ENCODE measurements at places on chromosomes 7 and 10.

- no peak for DNase-seq
These were observed 83.5 kb downstream of the IPMK start for GRCh38 chr10:58184120-58184670.

DNA sequence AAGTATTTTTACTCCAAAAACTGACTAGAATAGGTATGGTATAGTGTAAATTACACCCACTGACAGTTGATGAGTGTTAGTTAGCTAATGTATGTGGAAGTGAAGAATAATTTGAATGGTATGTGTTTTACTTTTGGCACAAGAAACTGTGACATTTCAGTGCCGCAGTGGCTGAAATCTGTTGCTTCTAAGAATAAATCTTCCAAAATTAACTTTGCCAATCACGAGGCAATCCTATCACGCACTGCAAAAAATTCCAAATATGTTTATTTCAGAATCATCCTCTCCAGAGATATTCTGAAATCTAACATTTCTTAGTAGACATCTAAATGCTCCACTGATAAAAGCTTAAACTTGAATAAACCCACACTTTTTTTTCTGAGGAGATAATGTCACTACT lies 61.2 kb downstream of the PCLO start:
- no peak for DNase-seq

DNA sequence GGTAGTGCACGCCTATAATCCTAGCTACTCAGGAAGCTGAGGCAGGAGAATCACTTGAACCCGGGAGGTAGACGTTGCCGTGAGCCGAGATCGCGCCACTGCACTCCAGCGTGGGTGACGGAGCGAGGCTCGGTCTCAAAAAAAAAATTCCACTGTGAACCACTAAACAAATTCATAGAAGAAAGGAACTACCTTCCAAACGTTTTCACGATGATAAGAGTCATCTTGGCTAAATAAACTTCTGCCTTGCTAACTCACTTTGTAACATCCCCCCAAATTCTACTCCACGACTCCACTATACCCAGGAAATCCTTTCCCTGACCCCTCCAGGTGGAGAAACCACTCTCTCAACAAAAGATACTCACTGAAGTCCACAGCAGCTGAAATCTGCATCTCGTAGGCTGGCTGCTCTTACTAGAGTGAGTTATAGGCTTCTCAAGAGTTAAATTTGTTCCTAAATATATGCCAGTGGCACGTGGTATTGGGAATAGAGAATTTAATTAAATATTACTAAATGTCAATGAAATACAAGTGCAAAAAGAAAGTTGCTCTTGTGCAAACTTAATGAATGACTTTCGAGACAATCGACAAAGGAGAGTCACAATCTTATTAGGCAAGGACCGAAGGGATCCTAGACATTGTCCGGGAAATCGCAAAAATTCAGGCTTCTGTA lies 1.6 kb upstream of the GTF2I start:
- DNase-seq = no peak

DNA sequence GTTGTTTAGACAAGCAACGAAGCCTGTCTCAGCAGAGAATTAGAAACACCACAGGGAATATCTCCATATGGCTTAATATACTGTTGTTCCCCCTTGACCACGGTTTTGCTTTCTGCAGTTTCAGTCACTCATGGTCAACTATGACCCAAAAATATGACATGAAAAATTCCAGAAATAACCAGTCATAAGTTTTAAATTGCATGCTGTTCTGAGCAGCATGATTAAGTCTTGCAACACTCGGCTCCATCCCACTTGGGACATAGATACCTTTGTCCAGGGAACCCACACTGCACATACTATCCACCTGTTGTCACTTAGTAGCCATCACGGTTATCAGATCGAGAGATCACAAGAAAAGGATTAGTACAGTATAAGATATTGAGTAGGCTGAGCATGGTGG lies 60.7 kb upstream of the FOXK1 start:
- DNase-seq = no peak

DNA sequence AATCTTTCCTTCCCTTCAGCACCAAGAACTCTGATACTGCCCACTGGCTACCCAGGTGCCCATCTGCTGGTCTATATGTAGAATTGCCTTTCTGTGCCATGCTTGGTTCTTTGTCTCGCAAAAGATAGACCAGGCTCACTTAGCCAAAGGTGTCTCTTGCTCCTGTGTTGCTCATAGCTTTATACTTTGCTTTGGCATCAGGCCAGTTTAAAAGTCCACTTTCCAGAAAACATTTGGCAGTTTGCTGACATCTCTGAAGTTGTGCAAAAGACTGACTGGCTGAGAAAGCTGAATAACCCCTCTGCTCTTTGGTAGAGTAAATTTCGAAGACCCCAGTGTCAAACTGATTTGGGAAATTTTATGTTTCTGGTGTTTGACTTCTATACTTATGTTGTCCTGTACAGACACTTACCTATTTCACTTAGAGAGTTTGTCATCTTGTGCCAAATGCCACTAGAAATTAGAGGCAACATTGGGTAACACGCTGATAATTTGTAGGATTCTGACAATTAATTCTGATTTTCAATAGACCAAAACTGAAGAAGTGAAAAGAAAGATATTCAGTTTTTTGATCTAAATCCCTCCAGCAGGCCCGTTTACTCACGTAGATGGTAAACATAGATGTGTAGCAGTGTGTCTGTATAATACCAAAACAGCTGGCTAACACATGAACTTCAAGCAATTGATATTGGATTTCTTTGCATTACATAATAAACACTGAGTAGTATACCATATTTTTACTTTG lies 91.1 kb downstream of the CPED1 start:
- no peak for DNase-seq

DNA sequence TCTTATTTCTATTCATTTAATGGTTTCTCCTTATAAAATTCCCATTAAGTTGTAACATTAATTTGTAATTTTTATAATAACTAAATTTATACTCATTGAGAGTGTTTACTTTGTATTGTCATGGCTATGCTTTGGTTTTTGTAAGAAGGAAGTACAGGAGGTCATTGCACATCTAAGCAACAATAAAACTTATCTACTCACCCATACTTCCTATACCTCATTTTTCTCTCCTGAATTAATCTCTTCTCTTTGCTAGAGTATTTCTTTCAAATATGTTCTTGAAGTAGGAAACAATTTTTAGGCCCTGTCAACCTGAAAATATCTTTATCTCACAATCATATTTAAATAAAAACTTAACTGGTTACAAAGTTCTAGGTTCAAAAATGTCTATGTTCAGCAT lies 95.4 kb upstream of the WDR11 start:
- DNase-seq = no peak

DNA sequence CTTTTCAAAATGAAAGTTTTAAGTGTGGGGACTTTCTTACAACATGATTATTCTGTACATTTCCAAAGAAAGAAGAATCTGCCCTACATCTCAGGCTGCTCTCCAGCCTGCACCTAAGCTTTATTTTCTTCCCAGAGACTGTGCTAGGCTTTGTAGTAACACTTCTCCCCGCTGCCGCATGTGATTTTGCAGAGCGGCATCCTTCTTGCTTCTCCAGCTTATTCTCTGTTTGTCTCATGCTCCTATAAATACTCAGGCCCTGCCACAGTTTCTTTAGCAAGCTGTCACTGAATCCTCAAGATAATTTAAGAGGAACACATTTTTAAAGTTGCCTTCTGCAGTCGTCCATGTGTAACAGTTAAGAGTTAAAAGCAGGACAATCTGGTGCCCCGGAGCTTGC lies 53.5 kb downstream of the INSYN2A start:
- no peak for DNase-seq

DNA sequence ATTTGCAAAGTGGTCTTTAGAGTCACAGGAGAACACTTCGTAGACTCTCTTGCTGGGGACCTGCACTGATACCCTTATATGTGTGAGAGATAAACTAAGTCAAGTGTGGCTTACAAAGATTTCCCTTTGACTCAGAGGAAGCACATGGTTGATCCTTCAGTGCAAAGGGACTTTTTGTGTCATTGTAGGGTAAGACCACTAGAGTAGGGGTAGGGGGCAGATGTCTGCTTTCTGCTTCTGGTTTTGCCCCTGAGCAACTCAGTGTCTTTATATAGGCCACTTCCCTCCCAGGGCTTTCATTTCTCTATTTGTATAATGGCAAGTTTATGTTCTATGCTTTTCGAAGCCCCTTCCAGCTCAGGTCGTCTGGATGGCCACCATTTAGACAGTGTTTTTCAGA lies 281.7 kb downstream of the SORCS3 start:
- no peak for DNase-seq

DNA sequence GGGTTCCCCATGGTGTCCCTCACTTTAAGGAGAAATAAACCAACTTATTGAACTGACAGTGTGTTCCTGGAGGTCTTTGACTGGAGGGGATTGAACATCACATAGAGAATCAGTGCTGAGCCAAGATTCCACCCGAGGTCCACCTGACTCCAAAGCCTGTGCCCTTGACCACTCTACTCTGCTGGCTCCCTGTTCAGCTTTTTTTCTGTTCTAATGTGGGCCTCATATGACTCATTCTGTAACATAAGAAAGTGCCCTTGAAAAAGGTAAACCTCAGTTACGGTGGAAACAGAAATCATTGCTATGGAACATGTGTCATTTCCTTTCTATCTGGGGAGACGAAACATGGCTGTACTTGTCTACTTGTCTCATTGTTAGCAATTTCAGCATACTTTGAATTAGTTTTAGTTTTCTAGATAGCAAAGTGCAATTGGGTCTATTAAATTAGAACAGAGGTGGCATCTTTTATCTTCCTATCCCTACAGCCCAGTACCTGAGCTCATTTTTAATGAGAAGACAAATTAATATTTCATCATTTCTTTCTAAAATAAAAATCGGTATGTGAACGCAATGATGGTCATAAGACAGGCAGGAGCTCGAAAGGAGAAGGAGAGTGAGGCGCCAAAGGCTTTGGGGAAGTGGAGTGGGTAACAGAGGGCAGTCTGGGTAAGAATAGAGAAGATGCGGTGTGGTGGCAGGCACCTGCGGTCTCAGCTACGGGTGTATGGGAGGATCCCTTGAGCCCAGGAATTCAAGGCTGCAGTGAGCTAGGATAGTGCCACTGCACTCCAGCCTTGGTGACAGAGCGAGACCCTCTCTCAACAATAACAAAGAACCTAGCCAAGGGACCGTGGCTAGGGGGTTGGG lies 1.5 kb downstream of the GSDME start:
- no peak for DNase-seq

DNA sequence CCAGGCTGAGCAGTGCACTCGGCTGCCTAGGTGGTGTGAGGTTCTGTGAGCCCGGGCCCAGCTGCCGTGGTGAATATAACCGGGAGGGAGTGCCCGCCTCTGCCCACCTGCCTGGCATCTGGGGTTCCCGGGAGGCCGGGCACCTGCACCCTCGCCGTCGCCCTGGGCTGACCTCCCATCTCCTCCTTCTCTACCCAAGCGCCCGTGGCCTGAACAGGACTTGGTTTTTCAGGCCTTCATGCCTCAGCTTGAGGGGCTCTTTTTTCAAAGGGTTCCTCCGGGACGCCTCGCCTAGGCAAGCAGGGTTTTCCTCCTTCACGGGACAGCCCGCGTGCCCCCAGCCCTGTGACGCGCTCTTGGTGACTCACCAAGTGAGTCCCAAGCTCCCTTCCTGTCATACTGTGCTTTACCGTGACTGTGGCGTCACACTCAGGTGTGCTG lies 9.9 kb downstream of the INPP5A start:
- no peak for DNase-seq

GRCh38 chr10:12727832-12728215 lies 273.7 kb downstream of the CCDC3 start:
- DNase-seq = no peak

DNA sequence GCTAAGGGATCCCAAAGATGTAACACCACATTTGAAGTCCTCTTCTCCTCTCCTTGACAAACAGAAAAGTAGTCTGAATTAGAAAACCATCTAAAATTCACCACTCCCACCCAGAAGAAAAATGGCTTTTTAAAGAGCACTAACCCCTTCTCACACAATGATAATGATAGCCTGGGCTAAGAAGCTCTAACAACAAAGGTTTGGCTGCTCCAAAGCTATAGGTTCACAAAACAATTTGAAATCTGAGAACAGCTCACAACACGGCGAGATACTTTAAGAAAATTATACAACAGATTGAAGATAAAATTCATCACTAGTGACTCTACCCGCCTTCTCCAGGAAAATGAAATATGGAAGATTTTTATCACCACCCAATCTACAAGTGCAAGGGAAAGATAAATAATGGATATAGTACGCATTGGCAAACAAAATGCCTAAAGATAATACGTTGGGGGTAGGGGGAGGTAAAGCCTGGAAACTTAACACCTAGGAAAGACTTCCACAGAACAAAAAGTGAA lies 7.4 kb downstream of the ITGB1 start:
- DNase-seq = no peak

DNA sequence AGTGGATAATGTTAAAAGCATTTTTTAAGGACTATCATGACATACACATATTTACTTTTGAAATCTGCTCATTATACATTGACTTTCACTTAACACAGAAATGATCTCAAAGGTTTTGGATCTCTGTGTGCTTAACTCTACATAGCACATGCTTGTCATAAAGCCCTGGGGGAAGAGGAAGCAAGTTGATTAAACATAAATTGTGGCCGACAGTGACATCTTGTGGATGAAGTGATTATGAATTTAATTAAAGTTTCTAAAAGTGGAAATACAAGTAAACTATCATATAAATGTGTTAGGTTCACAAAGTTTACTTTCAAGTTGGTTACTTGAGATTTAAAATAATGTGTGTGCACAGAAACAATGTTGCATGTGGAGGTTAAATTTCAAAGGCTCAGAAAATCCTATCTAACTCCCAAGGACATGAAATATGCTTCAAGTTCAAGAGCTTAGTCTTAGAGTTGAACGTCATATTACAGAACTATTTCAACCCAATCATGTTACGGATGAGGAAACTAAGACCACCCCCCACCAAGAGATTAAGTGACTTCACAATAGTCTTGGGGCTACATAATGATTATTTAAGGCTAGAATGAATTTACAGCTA lies 1247.8 kb downstream of the GATA3 start:
- no peak for DNase-seq

- DNase-seq = no peak
These were observed 293.6 kb downstream of the CSTF2T start for GRCh38 chr10:51405580-51406351.

DNA sequence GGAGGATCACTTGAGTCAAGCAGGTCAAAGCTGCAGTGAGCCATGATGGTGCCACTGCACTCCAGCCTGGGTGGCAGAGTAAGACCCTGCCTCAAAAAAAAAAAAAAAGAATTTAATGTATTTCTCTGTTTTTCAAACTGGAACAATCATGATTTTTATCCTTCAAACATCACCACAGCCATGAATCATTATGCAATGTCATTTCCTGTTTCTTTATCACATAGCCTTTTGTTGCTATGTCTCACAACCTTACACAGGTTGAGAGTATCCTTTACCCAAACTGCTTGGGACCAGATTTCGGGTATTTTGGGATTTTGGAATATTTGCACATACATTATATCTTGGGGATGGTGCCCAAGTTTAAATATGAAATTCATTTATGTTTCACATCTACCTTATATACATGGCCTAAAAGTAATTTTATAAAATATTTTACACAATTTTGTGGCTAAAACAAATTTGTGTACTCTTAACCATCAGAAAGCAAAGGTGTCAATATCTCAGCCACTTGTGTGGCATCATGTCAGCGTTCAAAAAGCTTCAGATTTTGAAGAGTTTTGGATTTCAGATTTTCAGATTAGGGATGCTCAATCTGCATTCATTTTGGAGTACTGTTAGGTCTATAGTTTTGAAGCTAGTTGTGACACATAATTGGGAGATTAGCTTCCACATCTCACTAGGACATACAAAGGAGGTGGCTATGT lies 8.2 kb downstream of the NT5C3A start:
- DNase-seq = no peak
